ENCODE measurements at places on chromosomes 4 and X.

- no peak for DNase-seq
Measured at GRCh38 chr4:82823062-82823461, 24.5 kb upstream of the SCD5 start.

- DNase-seq = no peak
Measured at GRCh38 chrX:134020910-134021309, 35.5 kb upstream of the GPC3 start.

DNA sequence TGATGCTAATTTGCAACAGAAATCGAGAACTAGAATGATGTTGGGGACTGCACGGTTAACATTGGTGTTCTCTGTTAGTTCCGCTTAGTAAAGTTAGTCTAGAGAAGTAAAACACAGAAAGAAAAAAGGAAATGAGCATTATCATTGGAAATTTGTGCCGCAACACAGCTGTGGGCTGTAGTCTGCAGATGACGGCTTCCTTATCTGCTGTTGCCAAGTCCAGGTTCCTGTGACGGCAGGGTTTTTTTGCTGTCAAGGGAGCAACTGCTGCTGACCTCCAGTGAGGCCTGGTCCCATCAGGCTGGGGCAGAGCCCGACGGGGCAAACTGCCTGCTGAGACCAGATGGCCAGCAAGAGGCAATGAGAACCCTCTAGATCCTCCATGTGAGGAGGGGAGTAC lies 38.9 kb upstream of the PHEX start:
- no peak for DNase-seq

GRCh38 chr4:52094376-52095145 lies 43.5 kb downstream of the SPATA18 start:
- no peak for DNase-seq

- DNase-seq = no peak
Measured at GRCh38 chr4:87409420-87409939, 12.9 kb upstream of the NUDT9 start.

DNA sequence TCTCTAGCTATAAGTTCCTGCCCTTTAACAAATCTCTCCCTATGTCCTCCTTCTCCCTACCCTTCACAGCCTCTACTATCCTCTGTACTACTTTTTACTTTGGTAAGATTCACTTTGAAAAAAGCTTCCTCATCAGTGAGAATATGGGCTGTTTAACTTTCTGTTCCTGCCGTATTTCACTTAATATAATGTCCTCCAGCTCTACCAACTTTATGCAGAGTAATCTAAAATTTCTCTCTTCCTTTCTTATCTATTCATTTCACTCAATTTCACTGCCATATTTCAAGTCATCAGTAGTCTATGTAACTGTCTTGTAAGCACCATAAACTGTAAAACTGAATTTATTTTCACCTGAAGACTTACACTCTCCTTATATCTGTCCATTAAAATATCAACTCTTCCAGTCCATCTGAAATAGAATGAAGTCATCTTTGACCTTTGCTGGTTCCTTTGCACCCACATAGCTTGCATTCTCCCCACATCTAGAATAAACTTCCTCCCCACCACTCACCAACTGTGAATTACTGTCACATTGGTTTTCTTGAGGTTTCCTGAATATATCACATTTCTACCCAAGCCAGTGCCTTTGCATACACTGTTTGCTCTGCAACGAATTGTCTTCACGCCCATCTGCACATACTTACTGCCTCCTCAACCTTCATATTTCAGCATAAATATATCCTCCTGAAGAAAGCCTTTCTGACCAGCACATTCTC lies 54.6 kb downstream of the ARAP2 start:
- DNase-seq = no peak

DNA sequence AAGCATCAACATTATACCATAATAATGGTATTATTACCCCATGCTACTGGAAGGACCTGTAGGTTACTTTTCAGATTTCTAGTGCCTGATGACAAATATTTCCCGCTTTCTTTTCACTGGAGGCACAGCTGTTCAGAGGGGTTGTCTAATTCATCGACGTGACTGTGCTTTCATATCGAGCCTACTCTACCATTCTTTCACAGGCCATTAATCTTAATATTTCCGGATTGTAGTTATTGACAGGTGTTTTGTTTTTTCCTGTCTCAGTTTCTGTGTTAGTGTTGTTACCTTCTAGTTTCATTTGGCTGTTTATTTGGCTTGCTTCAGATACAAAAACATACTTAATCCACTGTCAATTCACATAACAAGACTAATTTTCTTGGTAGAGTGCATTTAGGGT lies 330.9 kb downstream of the SPOCK3 start:
- no peak for DNase-seq

- no peak for DNase-seq
Measured at GRCh38 chrX:43735957-43736356, 79.9 kb downstream of the MAOA start.

- DNase-seq = no peak
Measured at GRCh38 chrX:39936886-39937770, 160.6 kb downstream of the BCOR start.

GRCh38 chrX:141945426-141945825 lies 41.7 kb downstream of the MAGEC1 start:
- no peak for DNase-seq

DNA sequence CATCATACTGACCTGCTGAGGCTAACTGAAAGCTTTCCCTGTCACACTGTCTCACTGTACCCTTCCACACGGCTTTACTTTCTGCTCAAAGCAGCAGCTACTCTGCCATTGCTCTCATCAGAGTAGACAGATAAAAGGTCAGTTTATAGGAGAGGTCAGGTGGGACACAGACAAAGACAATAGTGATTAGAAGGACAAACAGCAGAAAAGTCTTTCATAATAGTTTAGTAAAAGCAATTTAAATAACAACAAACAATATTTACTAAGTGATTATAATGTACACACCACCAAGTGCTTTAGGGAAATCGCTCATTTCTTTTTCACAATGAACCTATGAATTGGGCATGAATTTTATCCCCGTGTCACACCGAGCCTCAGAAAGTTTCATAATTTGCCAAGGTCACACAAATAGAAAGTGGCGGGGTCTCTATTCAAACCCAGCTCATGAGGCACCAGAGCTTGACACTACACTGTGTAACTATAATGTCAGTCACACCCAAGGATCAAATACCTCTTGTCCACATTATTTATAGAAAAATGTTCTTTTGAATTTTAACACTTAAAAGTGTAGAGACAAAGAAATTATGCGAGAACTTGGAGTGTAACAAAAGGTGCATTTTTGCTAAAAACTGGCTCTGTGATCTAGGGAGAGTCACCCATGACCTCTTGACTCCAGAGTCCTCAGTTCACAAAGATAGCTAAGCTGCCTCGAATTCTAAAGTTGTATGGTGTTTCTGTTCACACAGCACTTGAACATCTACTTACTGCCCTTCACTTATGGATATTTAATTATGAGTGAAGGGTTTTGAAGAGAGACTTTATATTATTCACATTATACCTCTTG lies 24.5 kb upstream of the SORBS2 start:
- no peak for DNase-seq

- no peak for DNase-seq
Measured at GRCh38 chr4:42119886-42120285, 32.6 kb downstream of the BEND4 start.

- DNase-seq = no peak
Measured at GRCh38 chr4:56671373-56671772, 9.7 kb downstream of the HOPX start.

DNA sequence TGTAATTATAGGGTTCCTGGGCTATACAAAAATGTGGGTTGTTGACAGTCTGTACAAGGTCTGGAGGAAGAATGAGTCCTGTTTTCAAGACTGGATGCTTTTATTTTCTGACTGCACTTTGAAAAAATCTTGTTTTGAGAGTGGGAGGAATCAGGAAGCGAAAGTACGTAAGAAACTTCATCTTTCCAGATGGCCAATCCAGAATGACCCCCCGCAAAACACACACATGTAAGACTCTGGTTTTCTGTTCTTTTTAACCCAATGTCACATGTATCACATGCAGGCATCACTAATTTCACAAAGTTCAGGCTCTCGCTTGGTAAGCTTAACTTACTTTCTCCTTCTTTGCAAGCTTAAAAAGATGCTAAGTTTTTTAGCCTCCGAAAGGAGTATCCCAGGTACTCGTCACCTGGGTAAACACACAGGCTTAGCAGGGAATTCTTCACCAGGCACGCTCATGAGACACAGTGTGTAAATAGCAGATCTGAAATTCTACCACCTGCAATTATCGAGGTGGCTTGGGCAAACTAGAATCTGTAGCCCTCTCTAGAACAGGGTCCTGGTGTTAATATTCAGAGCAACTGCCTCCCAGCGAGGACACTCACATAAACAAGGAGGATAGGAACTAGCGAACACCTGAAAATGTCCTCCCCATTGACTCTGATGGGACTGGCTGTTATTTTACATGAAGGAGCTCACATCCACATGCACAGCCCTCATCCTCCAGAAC lies 90.7 kb downstream of the NSUN7 start:
- no peak for DNase-seq

- DNase-seq = no peak
Measured at GRCh38 chr4:17957688-17958087, 63.9 kb downstream of the LCORL start.

- no peak for DNase-seq
Measured at GRCh38 chrX:19593690-19594089, 78.4 kb upstream of the MAP3K15 start.

DNA sequence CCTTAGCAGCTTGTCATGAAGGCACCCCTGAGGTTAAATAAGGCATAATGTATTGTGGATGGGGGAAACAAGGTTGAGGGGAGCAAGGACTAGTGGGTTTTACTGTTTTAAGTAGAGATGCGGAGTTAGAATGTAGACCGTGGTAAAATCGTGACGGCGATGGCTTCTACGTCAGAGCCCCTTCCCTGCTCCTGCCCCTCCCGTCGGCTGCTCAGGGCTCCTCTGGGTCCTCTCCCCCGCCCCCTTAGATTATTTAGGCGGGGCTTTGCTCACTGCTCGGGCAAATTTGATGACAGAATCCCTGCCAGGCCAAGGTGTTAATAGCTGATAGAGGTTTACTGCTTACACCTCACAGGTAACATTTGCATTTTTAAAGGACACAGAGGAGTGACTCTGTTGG lies 2.3 kb downstream of the FRMPD3 start:
- no peak for DNase-seq

GRCh38 chrX:49000636-49001035 lies 1.4 kb downstream of the GRIPAP1 start:
- no peak for DNase-seq
